H54 (cell line): ENCODE measurements at places on chromosomes 2 and 18.
A peak's percentile ranks its signal among the peaks of the same experiment; 100 is the strongest.

- no peak for DNase-seq
These were observed 43.0 kb upstream of the DSG1 start for GRCh38 chr18:31274931-31275330.

DNA sequence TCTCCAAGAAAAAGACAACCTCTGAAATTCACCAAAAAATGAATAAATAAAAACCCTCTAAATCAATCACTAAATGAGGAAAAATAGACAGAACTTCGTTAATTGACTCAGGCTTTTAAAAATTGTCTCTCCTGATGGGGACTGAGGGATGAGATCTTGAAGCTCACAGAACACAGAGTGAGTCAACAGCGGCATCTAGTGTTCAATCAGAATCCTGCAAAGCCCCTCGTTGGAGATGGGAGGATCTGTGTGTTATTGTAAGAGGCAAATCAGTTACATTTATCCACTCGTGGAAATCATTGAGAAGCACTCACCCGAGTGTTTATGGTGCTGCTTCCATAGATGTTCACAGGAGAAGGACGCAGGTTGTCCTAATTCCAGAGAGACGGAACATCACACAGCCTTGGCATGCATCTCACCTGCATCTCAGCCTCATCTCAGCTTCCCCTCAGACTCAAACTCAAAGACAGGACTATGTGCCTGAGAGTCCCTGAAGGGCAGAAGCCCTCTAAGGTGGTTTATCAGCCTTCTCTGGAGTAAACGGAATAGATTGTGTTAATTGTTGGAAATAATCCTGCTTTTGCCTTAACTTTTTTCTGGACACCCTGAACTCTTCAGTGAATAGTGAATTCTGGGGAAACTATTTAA, 82.0 kb downstream of the MREG start:
- DNase-seq = peak; percentile 28

DNA sequence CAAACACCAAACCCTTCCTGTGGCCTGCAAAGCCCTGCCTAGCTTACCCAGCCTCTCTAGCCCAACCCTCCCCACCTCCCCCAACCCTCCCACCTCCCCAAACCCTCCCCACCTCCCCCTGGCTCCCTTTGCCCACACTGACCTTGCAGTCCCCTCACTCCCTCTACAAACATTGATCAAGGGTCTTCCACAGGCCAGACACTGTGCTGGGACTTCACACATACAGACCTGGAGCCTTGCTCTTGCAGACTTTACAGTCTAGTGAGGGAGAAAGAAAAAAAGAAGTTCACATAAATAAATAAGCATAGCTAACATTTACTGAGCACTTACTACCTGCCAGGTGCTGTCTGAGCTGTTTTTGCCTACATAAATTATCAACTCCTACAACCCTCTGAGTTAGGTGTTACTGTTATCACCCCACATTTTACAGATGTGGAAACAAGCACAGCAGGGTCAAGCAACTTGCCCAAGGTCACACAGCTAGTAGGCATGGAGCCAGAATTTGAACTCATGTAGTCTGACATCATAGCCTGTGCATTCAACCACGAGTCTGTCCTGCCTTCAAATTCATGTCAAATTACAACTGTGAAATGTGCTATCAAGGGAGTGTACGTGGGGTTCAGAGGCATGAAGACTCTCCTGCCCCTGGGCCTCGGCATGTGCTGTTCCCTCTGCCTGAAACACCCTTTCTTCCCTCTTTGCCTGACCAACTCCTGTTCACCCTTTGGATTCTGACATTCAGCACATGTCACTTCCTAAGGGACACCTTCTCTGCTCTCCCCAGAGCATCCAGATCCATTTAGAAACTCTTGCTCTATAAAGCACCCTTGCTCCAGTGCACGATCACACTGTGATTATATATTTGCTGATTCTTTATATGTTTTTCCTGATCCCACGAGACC, 209.9 kb downstream of the TNS1 start:
- DNase-seq = no peak

DNA sequence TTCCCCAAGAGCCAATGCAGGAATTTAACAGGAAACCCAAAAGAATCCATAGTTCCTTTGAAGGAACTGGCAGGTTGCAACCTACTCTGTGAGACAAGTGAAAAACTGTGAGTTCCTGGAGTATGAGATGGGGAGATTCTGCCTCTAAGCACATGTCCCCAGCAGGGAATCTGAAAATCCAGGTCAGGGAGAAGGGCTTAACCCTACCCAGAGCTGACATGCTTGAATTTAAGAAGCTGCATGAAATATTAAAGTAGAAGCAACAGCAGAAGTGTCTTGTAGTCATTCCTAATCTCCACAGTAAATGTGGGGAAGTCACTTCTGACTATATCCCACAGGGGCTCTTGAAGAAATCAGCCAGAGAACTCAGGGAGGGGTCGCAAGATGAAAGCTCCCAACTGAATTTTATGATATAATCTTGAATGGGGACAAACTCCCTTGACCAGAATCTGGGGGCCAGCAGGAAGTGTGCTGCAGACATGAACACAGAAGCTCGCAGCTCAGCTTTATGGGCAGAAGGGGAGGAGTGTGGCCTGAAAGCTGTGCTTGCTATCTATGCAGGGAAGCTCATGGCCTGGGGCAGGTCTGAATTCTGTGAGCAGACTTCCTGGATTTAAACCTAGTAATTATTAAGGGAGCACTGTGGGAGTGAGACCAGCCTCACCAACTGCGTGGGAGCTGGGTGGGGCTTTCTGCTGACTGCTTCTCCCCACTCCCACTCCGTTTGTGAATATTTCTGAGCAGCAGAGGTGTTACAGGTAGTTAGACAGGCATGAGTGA, 184.1 kb upstream of the KYNU start:
- no peak for DNase-seq

- DNase-seq = no peak
These were observed 12.3 kb upstream of the AGXT start for GRCh38 chr2:240856151-240856980.

- no peak for DNase-seq
These were observed 8.0 kb downstream of the ZNF396 start for GRCh38 chr18:35369126-35369525.

DNA sequence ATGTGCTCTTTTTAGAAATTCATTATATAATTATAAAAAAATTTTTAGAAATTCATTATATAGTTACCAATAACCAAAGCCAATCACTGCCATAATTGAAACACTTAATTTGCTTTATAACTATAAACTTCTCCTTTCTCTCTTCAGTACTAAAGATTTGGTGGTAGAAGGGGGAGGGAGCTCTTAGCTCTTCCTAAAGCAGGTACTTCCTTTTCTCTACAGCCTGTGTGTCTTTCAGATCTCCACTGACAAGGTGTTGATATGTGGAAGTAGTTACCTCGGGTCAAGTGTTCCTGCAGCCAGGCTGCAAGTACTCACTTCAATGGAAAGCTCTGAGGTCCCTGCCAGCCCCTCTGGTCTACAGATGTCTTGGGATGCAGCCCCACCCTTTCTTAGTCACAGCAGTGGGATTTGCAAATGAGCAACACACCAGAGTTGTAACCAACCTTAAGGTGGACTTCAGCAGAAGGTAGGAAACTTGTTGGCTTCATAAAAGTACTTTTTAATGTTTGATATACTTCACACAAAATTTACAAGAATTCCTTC, 690.0 kb downstream of the ARHGAP15 start:
- DNase-seq = no peak

GRCh38 chr2:217735034-217735433, 267.8 kb downstream of the TNS1 start:
- DNase-seq = no peak

GRCh38 chr2:28161466-28161865, 231.2 kb upstream of the FOSL2 start:
- DNase-seq = no peak

GRCh38 chr2:39107156-39107555, 13.7 kb downstream of the SOS1 start:
- DNase-seq = no peak
